ENCODE measurements at places on chromosomes 13 and 19.

- DNase-seq: no peak
These were observed 22.0 kb downstream of the DPY19L3 start for GRCh38 chr19:32427536-32427935.

DNA sequence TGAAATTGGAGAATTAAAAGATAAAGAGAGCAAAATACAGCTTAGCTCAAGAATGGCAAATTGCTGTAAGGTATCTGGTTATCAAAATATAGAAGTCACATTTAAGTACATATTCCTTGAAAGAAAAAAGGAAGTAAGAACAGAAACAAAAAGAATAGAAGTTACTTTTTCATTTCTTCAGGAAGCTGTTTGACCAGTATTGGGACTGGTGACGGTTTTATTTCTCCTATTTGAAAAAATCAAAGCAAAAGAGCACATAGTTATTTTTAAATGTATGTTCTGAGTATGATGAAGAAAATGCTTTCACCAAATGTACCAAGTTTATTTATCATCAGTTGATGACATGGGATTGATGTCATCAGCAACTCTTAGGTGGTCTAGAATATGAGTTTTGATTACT lies 83.1 kb upstream of the OXGR1 start:
- DNase-seq: no peak

- no peak for DNase-seq
These were observed 328.2 kb downstream of the HS6ST3 start for GRCh38 chr13:96417939-96418685.

GRCh38 chr19:30385666-30386065 lies 13.5 kb downstream of the ZNF536 start:
- DNase-seq: no peak

GRCh38 chr13:76043874-76044273 lies 407.7 kb downstream of the LMO7 start:
- DNase-seq: no peak

- no peak for DNase-seq
These were observed 32.9 kb downstream of the PSG1 start for GRCh38 chr19:42846597-42846996.

DNA sequence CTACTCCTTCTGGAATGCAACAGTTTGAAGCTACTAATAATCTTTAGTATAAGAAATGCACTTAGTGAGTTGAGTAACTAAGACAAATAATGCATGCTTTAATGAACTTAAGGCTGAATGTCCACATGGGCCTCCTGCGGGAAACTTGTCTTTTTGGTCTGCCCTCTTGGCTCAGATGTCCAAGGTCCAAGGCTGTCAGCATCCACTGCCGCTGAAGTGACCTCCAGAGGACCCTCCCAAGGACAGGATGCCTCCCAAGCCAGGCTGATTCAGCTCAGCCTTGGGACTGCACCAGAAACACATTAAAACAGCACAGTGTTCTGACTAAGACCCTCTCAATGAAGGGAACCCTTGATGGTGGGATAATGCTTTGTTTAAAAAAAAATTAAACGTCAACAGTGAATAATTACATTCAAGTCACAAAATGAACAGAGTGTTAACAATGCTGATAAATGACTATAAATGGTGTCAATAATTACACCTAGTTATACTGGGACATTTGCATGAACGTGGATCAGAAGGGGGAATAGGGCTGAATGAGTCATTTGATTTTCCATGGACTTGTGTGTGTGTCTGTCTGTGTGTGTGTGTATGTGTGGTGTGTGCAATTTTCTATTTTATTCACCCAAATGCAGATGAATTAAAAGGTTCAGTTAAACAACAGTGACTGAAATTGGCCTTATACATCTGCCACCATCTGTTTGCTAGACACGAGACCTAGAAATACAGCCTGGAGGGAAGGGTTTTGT lies 150.5 kb downstream of the COL4A1 start:
- no peak for DNase-seq

DNA sequence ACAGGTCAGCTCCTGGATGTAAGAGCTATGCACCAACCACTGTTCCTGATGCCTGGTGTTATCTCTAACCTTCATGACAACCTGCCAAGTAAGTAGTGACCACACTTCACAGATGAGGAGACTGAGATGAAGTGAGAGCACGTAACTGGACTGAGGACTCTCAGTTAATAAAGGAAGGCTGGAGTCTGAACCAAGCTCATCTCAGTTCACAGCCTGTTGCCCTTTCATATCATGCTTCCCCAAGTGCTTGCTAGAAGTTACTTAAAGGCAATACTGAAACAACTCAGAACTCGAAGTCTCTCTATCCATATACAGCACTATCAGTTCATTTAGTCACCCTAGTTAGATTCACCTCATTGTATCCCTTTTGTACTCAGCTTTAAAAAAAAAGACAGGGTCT lies 119.7 kb downstream of the ABCC4 start:
- DNase-seq: no peak

DNA sequence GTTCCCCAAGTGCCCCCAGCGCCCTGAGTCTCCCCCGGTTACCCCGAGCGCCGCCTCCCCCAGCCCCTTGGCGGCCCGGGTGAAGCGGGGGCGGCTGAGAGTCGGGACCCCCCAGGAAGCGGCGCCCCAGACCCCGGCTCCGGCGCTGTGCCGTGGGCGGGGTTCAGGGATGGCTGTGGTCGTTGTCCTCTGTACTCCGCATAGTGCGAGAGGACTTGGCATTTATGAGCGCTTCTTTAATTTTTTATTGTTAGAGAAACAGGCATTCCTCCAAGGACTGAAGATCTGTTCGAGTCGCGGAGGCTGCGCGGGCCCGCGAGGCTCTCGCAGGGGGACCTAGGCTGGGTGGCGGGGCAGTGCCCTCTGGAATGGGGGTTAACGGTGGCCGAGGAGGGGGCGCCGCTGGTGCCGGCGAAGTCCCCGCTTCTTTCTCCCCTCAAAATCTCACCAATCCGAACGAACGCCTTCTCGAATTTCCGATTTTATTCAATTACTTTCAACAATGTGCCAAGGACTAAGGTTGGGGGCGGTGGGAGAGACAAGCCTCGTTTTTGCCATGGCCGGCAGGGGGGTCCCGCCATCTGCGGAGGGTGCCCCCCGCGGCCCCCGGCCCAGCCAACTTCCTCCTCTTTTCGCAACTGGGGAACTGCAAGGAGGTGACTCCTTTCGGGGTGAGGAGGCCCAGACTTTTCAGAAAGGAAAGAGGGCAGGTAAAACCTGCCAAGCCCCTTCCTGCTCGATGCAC lies 596 bp upstream of the GJB2 start:
- no peak for DNase-seq

DNA sequence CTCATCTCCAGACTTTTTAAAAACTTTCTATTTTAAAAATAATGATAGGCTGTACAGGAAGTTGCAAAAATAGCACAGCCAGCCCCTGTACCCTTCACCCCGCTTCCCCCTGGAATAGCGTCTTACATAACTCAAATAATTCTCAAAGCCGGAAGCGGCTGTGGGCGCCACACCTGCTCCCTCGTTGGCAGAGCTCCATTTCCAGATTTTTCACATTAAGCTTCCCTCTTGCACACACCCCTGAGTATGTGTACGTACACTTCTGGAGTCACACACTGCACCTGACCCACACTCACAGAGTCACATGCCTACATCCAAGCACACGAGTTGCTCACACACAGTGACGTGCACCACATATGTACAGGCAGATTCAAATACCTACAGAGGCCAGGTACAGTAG lies 24.9 kb upstream of the DPP9 start:
- no peak for DNase-seq

Measured in stimulated activated CD4-positive, alpha-beta T cell treated with anti-CD3 and anti-CD28 coated beads, Interleukin-4, amount 100 ng/mL, for 1 hour (primary cell).